ENCODE measurements at places on chromosomes 1 and 21.

DNA sequence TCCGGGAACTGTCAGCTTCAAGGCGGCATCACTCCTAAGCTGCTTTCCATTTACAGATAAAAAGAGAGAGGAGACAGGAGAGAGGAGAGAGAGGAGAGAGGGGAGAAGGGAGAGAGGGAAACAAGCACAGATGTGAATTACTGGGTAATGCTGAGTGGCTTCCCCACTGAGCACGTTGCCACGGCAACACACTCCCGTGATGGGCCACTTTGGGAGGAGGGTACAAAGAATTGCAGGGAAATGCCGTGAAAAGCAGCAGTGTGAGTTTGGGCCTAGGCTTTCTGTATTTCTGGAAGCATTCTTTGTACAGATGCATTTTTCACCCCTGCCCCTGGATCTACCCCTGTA, 128.0 kb upstream of the IRF2BP2 start:
- no peak for DNase-seq

- DNase-seq, result no peak
Measured at GRCh38 chr1:54193453-54193852, 6.4 kb downstream of the CYB5RL start.

DNA sequence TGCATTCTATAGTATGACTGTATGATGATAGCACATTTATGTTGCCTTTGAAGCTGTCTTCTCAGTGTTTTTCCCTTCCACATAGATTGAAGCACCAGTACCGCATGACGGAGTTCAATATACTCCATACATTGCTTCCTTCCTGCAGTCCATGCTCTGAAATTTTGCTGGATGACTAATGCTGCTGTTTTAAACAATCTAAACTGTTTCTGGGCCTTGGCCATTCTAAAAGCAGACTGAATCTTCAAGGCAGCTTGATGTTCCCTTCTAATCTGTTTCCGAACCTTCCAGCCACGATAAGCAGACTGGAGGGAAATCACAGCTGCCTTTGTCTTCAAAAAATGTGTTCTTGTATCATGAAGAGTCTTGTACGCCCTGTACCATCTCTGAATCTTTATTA, 36.2 kb upstream of the F13B start:
- DNase-seq, result no peak

GRCh38 chr21:35212393-35213127, 163.5 kb upstream of the RUNX1 start:
- DNase-seq, result no peak

GRCh38 chr1:117284399-117285215, 73.9 kb upstream of the VTCN1 start:
- DNase-seq, result peak; percentile 2

- no peak for DNase-seq
Measured at GRCh38 chr1:112196008-112196588, 199.9 kb upstream of the CTTNBP2NL start.

DNA sequence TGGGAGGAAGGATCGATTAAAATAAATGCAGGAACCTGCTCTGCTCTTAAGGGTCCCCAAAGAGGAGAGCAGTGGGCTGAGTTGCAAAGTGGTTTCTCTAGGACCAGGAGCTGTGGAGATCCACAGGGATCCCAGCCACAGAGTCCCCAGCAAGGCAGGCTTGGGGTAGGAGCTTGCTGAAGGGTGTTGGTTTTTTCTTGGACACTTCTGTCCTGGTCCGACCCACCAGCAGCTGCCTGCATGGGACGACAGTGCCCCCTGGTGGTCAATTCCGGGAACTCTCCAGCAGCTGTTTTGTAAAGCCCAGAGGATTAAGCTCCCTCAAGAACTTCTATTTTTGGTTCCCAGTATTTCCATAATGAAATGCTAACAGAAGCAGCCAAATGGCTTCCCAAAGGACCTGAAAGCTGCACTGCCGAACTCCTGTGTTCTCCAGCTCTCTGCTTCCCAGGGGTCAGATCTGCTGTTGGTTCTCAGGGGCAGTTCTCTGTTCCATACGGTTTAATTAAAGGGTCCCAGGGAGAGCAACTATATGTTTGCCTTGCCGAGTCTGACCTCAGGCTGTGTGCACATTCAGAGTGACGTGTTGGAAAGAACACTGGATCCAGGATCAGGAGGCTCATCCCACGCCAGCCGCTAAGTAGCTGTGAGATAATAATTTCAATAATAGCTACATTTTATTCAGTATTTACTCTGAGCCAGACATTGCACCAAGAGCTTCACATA, 23.2 kb downstream of the NENF start:
- DNase-seq, result peak; percentile 45

GRCh38 chr21:36699546-36700294, 805 bp downstream of the SIM2 start:
- no peak for DNase-seq

DNA sequence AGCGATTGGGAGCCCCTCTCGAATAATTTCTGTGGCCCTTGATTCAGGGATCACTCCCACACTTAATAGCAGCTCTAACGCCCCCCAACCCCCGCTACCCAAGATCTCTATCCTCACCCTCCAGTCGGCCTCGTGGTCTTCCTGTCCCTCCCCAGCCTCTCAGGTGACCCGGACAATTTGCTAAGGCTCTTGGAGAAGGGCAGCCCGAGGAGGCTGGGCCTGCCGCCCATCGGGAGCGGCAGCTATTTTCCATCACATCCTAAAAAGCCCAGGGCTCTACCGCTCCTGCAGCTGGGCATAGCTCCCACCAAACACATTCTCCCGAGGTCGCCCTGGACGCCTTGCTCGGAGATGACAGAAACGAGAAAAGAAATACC, 12.0 kb upstream of the PHLDA3 start:
- no peak for DNase-seq

DNA sequence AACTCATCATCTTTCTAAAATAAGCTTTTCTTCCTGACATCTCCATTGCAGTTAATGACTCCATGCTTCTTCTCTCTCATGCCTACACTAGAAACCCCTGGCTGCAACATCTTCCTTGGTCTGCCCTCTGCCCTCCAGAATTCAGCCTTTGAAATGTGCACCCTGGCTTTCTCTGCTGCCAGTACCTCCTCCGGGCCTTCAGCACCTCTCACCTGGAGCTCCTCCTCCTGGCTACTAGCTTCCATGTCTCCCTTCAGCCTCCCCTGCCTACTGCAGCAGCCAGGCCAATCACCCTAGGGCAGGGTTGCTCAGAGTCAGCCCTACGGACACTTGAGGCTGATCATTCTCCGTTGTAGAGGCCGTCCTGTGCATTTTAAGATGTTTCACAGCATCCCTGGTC, 18.3 kb downstream of the SUSD4 start:
- no peak for DNase-seq

DNA sequence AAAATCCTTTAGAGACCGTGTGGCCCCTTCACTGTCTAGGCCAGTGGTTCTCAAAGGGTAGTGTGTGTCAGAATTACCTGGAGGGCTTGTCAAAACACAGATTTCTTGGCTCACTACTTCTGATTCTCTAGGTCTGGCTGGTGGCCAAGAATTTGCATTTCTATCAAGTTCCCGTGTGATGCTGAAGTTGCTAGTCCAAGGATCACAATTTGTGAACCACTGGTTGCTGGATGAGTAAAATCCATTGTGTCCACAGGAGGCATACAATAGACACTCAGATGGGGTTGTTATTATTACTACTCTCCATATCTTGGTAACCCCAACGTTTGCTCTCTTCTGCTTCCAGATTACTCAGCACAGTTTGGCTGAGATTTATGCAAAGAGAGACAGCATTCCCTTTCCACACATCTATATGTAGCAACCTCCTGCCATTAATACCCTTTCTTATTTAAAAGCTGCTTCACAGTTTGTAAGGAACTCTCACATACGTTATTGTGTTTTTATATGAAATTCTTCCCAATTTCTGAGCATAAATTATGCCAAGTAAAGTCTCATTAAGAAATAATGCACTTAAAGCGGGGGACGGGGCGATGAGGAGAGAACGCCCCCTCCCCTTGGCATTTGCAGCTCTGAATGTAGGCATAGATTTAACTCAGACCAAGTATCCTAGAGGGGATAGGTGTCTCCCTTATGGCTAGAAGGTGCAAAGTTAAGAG, 720 bp upstream of the TMCC2 start:
- no peak for DNase-seq

DNA sequence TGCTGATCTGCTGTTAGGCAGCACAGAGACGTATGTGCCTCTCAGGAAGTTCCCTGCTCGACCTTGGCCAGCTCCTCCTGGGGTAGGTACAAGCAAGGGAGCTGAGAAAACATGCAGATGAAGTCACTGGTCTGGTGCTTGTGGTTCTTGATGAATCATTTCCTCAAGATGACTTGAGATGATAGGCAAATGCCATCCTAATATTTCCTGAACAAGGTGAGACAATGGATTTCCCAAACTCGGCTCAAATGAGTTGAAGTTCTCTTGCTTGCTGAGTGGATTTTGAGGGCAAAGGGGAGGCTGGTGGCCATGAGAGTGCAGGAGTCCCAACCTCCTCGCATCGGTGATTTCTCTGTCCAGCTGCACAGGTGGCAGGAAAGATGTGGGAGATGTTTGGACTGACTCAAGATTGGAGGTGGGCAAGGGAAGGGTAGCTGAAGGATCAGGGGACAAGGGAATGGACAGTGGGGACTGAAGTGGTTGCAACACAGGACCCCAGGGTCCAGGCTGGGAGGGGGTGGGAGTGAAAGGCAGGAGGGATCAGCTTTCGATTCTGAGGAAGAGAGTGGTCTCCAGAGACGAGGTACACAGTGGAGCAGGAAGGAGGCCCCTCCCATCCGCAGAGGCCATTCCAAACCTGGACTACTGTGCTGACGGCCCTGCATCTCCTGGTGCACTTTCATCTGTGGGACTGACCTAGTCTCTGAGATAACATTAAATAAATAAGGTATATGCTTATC, 63.9 kb downstream of the CAPN2 start:
- DNase-seq, result peak; percentile 18

All from AML-193 (cell line).